Inflammatory macrophage treated with lipopolysaccharide for 1 hour (primary cell): ENCODE measurements at places on chromosomes 2 and 18.

GRCh38 chr2:206201075-206201848, 41.6 kb downstream of the EEF1B2 start:
- DNase-seq: no peak

DNA sequence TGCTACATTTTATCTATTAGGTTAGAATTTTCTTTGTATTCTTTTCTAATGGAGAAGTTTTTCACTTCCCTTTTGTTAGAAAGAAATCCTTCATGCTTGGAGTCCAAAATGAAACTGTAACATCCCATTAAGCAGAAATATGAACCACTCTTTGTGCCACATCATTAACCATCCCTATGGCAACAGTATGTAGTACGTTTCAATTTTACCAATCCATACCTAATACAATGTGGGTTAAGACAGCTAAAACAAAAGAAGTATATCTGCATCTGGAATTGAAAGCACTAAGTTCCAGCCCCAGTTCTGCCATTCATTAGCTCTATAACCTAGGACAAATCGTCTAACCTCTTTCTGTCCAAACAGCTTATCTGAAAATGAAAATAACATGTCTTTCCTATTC, 409.2 kb upstream of the SPHKAP start:
- DNase-seq: no peak

DNA sequence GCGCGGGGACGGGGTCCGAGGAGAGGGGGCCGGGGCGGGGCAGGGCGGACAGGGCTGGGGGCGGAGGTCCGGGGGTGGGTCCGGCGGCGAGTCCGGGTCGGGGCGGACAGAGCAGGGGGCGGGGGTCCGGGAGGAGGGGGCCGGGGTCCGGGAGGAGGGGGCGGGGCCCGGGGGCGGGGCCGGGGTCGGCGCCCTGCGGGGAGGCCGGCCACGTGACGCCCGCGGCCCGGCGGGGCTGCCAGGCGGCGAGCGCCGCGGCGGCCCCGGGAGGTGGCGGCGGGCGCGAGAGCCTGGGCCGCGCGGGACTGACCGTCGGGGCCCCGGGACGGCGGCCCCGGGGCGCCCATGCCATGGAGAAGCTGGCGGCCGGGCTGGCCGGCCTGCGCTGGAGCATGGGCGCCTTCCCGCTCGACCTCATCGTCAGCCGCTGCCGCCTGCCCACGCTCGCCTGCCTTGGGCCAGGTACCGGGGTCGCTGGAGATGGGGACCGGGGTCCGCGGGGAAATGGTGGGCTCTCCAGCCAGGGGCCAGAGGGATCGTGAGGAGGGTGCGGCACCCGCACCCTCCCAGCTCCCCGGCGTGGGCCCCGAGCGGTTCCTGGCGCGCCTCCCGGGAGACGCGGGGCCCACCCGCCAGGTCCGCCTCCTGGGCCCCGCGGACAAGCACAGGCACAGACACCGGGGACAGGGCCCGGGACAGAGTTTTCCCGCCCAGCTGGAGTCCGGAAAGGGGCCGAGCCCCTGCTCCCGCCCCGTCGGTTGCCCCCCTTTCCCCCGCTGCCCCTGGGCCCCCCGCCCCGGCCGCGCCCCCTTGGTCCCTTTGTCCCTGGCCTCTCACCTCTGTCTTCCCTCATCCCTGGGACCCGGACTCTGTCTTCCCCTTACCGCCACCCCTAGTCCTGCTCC, at the start of gene GAREM2:
Gene GAREM2 (plus strand): TSS at position 218 of the 905 bp plus-strand sequence. CDS start 133 bp downstream, at position 351.
- DNase-seq: no peak

- DNase-seq: peak; percentile 59
Measured at GRCh38 chr2:30115141-30115980, 31.4 kb upstream of the YPEL5 start.

- DNase-seq: no peak
Measured at GRCh38 chr2:227782804-227783203, 30.8 kb upstream of the CCL20 start.

DNA sequence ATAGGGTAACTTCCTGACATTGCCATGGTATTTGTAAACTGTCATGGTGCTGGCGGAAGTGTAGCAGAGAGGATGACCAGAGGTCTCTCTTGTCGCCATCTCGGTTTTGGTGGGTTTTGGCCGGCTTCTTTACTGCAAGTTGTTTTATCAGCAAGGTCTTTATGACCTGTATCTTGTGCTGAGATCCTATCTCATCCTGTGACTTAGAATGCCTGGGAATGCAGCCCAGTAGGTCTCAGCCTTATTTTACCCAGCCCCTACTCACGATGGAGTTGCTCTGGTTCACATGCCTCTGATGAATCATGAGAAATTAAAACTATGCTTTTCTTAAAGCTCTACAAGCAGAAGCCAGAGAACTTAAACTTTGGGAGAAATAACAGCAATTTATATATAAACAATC, 12.7 kb upstream of the NFU1 start:
- no peak for DNase-seq

GRCh38 chr2:66874411-66874810, 439.5 kb downstream of the MEIS1 start:
- DNase-seq: no peak

- DNase-seq: no peak
Measured at GRCh38 chr18:48679236-48679635, 140.4 kb downstream of the CTIF start.

DNA sequence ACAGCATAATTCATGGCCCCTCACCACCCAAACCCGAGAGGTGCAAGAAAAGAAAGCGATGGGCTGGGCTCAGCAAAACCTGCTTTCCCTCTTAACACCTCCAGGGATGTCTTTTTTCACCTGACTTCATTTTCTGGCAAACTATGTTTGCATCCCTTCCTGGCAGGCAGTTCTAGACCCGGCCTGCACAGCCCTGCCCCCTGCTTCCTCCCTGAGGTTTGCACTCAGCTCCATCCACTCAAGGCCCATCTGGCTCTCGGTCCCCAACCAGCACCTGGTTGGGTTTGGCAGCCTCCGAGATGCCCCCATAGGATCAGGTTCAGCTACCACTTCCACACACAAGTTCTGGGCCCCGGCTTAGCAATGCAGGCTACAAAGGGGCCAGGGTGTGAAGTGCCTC, 185.7 kb downstream of the SMAD7 start:
- no peak for DNase-seq

DNA sequence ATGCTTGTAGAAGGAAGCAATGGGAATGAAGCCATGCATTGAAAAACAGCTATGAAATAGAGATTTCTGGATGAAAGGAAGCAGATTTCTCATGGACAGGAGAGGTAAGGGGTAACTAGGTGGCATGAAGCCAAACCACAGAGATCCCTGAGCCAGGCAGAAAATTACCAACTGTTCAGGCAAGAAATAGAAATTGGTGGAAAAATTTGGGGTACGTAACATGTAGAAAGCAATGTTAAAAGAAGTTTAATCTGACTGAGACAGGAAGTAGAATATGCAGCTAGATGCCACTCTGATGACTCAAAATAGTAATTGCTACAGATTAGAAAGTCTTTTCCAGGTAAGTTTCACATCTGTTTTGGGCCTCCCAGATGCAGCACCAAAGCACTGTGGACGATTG, 928.5 kb upstream of the CELF4 start:
- no peak for DNase-seq

- DNase-seq: peak; percentile 13
Measured at GRCh38 chr2:207663870-207664545, 38.8 kb upstream of the METTL21A start.

DNA sequence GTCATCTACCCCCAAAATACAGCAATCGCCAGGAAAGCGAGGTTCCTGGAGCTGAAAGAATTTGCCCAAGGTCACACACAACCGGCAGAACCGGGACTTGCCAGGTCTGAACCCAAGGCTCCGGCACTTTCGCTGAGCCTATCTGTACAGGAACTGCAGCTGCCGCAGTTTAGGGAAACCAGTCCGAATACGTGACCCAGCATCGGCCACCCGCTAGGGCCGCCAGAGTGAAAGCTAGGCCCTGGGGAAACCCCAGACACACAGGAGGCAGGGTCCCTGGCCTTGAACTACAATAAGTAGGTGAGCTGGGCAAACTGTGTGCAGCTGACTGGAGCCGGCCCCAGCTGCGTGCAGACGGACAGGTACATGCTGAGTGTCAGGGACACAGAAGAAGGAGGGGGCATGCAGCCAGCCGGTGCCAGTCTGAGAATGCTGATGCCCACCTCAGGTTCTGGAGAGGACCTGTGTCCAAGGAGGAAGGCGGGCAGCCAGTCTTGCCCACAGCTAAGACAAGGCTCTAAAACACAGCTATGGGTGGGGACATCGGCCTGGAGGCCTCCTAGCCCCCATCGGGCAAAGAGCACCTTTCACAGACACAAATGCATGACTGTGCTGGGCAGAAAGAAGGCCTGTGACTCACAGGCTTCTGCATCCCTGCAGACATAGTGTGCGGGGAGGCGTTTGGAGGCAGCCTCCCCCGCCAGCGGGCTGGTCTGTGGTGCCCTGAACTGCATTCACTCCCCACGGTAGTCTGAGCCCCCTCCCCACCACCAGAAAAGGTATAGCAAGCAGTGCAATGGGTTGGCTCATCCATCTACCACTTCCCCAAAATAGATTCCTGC, 107.4 kb upstream of the ID2 start:
- DNase-seq: no peak

GRCh38 chr2:194526121-194526520, 1130.9 kb upstream of the SLC39A10 start:
- DNase-seq: no peak

DNA sequence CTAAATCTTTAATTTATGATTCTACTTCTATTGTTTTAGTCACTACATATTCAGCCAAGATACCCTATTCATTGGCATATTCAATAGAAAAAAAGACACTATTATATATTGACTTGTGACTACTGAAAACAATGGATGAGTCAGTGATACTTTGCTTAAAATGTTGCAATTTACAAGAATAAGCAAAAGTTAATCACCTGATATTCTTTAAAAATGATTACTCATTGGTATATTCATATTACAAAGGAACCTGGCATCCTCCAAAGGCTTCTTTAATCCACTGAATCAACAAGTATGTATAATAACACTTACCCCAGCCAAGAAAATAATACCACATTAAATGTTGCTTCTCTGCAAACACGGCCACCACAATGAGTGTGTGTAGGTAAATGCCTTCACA, 87.8 kb downstream of the CALCRL start:
- DNase-seq: no peak

GRCh38 chr18:27605107-27605834, 420.2 kb upstream of the CHST9 start:
- DNase-seq: peak; percentile 16

- no peak for DNase-seq
Measured at GRCh38 chr2:54420524-54421172, 35.5 kb upstream of the SPTBN1 start.

DNA sequence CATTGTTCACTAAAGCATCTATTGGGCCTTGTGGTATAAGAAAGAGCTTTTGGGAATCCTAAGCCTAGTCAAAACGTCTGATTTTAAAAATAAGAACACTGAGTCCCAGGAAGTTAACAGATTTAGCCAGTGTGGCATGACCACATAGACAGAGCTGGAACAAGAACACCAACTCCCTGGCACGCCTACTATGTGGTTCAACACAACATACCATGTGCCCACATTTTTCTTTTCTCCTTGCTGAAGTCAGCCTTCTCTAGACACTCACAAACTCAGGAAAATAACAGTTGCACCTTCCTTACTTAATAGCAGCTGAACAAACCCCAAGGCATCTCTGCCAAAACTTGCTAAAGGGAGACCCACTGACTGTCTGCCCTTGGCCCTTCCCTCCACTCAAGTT, 124.8 kb downstream of the C1D start:
- DNase-seq: no peak

DNA sequence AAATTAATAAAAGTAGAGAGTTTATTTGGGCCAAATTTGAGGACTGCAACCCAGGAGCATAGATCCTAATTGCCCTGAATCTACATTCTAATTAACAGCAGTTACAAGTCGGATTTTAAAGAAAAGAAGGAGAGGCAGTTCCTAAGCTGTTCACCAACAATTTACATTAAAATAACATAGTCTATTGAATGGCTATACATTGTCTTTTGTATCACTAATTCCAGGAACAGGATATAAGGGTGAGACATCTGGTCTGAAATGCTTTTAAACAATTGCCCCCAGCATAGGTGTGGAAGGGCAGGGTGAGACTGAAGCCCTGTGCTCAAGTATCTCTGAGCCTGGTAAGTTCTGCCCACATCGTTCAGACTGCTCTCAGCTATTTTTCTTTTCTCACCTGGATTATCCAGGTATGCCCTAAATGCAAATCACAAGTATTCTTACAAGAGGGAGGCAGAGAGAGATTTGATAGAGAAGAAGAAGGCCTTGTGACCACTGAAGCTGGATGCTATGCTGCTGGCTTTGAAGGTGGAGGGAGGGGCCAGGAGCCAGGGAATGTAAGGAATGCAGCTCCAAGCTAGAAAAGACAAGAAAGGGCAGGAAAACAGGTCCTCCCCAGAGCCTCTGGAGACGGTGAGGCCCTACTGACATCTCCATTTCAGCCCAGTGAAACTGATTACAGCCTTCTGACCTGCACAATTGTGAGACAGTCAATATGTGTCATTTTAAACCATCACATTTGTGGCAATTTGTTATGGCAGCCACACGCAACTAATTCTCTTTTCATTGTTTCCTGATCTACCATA, 189.4 kb upstream of the ARL4C start:
- no peak for DNase-seq
